ENCODE measurements at places on chromosomes 6 and 20.

DNA sequence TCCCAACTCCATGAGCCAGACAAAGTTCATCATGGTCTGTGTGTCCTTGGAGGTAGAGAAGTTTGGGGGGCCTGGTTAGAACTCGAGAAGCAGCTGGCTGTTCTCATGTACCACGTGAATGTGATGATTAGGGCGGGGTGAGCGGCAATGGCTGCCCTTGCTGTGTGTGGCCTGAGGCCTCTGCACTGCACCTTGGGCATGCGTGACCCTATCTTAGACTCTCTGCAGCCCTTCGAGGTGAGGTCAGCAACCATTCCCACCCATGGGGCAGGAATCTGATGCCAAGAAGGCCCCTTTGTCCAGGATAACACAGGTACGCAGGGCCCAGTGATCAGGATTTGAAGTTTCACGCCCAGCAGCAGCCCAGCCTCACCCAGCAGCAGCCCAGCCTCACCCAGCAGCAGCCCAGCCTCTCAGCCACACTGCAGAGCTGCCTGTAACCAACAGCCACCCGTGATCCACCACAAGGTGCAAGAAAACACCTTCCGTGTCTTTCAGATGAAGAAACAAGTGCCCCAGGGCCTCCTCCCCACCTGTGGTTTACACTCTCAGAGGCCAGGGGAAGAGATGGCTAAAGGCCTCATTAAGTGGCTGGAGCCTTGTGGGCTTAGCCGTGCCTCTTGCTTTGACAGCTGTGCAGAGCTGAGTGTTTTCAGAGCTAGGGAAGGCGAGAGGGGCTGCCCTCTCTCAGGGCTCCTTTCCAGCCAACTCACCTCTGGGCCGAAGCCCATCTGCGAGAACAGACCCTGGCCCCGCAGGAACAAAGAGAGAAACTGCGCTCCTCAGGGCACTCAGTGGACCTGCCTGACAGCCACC is 195.2 kb upstream of the CDH4 start:
- DNase-seq, result no peak

- DNase-seq, result no peak
Observed at GRCh38 chr6:101832371-101832770, 438.9 kb downstream of the GRIK2 start.

DNA sequence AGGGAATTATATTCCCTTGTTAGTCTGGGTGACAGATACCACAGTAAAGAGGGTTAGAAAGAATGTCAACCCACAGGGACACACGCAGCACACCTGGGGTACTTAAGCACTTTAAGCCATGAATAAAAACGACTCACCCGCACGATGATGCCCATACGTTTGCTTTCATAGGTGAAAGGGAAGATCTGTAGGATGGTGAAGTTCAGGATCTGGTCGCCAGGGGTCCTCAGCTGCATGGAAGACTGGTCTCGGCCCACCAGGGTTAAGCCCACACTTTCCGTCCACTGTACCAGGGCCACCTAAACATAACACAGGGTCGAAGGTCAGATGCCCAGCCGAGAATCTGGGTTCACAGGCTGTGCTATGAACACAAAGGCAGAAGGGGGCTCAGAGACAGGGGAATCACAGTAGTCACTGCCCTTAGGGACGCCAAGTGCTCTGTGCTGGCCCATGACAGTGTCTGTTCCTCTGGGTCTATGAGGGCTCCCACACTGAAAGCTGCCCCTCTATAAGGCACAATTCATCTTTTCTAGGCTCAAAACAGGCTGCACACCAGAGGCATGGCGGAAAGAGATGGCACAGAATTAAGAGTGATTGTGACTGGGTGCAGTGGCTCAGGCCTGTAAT is 96.8 kb upstream of the NFATC2 start:
- DNase-seq, result peak; percentile 28

GRCh38 chr20:34506480-34506879 is 9.7 kb upstream of the DYNLRB1 start:
- no peak for DNase-seq

GRCh38 chr6:6661684-6662083 is 73.2 kb downstream of the LY86 start:
- DNase-seq, result no peak

- DNase-seq, result no peak
Observed at GRCh38 chr6:13581700-13582229, 7.4 kb downstream of the SIRT5 start.

DNA sequence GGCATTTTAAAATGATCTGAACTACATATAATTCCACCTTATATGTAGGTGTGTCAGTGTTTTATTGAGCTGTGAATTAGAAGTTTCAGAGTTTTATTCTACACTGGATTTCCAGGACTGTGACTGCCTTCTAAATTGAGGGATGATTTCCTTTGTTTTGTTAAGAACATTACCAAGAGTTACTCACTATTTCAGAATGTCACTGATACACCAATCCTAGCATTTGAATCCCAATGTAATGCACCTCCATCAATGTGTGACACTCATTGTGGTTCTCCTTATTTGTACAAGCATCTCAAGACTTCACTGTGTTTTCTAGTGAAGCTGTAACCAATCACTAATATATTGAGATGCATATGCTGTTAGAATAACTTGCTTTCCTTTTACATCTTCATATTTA is 86.8 kb downstream of the PLCB1 start:
- no peak for DNase-seq

DNA sequence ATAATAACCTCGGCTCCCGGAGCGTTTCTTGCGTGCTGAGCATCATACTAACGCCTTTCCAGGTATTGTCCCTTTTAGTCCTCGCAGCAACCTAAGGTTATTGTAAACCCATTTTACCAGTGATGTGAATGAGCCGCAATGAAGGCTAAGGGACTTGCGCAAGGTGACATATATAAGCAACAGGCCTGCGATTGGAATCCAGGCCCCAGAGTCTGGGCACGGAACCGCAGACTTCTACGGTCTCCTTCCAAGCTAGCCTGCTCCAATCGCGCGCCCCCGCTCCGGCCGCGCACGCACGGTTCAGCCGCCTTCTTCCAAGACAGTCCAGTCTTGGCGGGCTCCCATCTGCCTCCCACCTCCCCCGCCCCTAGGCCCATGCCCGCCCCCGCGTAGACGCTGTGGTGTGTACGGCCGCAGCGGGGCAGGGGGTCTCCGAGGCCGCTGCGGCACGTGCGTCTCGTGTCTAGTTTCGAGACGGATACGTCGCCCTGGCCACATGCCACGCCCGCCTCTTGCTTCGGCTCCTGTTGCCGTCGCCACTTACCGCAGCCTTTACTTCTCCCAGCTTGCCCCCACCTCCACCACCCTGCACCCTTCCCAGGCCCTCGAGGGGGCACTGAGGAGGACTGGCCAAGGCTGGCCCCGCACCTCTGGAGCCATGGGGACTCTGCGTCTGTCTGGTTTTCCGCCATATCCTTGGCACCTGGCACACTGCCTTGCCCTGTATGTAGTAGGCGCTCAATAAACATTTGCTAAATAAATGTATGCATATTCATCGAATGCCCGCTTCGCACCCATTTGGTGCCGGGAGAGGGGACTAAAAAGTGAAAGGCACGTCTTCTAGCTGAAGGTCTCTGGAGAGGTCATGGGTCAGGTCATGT is 855 bp upstream of the GFOD1 start:
- no peak for DNase-seq

- DNase-seq, result no peak
Observed at GRCh38 chr6:144639654-144640053, 354.5 kb downstream of the UTRN start.

- no peak for DNase-seq
Observed at GRCh38 chr6:44042989-44043478, 84.2 kb downstream of the MRPL14 start.
